Frontal cortex (tissue), 4 donors: ENCODE measurements at places on chromosomes 16 and 17. TPM values are rescaled to one million over a fixed set of nuclear protein-coding genes. Genes with fewer than 3 reads are reported as not detected.

DNA sequence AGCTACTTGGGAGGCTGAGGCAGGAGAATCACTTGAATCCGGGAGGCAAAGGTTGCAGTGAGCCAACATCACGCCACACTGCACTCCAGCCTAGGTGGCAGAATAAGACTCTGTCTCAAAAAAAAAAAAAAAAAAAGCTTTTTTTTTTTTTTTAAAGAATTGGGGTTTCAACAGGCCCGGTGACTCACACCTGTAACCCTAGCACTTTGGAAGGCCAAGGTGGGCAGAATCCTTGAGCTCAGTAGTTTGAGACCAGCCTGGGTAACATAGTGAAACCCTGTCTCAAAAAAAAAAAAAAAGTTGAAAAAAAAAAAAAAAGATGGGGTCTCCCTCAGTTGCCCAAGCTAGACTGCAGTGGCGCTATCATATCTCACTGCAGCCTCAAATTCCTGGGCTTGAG lies 6.6 kb upstream of the HEXIM2 start:
- no peak for DNase-seq

The SLC16A6 gene
- total RNA-seq, result 1.2 TPM

The NUP93 gene
- total RNA-seq, result 219 TPM

The WWOX gene
- total RNA-seq, result 17.1 TPM

The CBX8 gene
- total RNA-seq, result 7.7 TPM

The ACE gene
- 4.5 TPM for total RNA-seq
